ENCODE measurements at places on chromosomes 4 and X.

GRCh38 chr4:79209822-79210635 lies 115.8 kb downstream of the NAA11 start:
- no peak for DNase-seq

DNA sequence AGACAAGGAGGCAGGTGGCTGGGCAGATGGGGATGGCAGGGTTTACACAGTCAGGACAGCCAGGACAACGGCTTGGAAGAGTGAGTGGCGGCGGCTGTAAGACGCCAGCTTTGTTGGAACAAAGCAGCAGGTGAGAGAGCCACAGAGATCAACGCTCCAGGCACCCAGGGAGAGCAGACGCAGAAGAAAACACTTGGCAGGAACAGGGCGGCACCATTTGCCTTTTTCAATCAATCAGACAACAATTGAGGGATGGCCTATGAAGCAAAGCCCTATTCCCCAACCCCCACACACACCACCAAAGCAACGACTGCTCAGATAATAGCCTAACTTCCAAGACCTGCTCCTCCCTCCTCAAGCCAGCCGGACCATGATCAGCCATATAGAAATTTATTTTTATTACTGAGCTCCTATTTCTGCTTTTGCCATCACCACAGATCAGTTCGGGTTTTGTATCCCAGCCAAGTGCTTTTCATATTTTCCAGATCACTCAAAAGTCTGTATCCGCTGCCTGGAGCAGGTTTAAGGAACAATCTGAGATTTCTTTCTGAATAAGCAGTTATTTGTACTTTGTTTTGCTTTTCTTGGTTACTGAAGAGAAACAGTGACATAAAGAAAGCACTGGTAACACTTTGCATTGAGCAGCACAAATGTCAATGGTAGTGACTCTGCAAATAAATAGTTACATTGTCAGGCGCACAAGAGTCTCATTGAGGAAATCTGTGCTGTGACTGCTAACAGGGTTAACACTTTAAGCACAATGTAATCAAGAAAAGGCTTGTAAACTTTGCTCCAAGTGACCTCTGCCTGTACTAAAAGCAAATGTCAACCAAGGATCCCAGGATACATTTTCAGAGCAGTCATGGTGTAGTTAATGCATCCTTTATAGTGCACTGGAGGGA lies 81.8 kb upstream of the RBPJ start:
- DNase-seq = no peak

DNA sequence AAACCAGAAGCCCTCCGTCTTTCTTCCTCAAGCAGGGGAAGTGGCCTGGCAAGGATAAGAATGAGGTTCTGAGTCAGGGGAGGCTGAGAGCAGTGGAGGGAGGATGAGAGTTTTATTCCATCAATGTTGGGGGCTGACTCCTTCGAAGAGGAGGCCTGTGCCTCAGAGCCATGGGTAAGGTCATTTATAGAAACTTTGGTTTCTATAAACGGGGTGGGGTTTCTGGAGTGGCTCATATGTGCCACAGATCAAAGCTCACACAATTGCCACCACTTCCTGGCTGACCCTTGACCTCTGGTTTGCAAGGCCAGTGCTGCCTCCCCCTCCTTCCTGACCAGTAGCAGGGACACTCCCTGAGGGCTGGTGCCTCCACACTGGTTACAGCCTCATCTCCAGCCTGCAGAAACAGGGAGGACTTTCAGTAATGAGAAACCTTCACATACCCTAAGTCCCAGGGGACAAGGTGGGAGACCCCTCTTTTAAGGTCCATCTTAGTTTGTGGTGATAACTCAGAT lies 166.0 kb downstream of the PDGFRA start:
- no peak for DNase-seq

- no peak for DNase-seq
Measured at GRCh38 chrX:285076-285677, 4.0 kb downstream of the PLCXD1 start.

All from effector CD4-positive, alpha-beta T cell (primary cell).